ENCODE measurements at places on chromosomes 5 and 9. TPM values are rescaled to one million over a fixed set of nuclear protein-coding genes. Genes with fewer than 3 reads are reported as not detected.

CDC20B gene
- total RNA-seq = not detected

GRCh38 chr5:136056771-136057335 is 28.1 kb downstream of the TGFBI start:
- no peak for DNase-seq

- DNase-seq = no peak
These were observed 765 bp downstream of the MARCHF6 start for GRCh38 chr5:10354048-10354872.

DNA sequence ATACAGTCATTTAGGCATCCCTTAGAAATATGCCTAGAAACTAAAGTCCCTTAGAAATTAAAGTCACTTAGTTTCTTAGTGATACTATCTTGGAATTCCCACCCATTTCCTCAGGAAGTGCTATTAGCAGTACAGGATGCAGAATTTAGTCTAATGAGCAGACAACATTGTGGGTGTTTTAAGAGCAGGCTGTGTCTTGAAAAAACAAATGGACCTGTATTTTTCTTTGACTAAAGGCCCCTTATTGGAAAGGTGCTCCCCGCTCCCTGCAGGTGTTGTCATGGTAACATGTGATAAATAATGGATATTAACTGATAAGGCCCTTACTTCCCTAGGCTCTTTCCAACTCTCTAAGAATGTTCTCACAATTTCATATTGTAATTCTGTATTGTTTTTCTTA is 38.8 kb upstream of the STARD4 start:
- DNase-seq = no peak

All from heart right ventricle (tissue), 16 donors.